ENCODE measurements at places on chromosomes 6 and 20. TPM values are rescaled to one million over a fixed set of nuclear protein-coding genes. Genes with fewer than 3 reads are reported as not detected.

The LINC00237 gene
- not detected for total RNA-seq

The BPIFA1 gene
- total RNA-seq: not detected

The EBF4 gene
- total RNA-seq: 0.15 TPM

The AKAP12 gene
- total RNA-seq: 204 TPM

The CTCFL gene
- total RNA-seq: not detected

The LPIN3 gene
- total RNA-seq: 5.4 TPM

The GRM4 gene
- not detected for total RNA-seq

The SYNDIG1 gene
- total RNA-seq: 0.17 TPM

The GSTA1 gene
- not detected for total RNA-seq

The LY6G6F gene
- total RNA-seq: not detected

The ADGRF5 gene
- total RNA-seq: under 0.01 TPM

The ADGRF4 gene
- under 0.01 TPM for total RNA-seq
